Hematopoietic multipotent progenitor cell (in vitro differentiated cells): ENCODE measurements at places on chromosomes 6 and 20.

- no peak for DNase-seq
Measured at GRCh38 chr6:137783710-137784109, 83.3 kb upstream of the TNFAIP3 start.

DNA sequence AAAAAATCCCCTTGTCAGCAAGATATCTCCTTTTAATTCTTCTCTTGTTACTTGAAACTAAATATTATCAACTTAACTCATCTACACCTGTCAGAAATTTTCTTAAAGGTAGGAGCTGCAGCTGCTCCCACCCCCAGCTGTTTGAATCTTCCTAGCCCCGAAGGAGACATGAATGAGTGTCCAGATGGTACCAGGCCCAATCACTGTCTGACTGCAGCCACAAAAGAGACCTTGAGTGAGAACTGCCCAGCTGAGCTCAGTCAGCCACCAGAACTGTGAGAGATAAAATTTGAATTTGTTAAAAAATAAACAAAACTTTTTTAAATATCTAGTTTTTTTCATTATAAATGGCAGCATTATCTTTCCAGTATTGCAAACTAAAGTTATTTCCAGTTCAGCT, 84.7 kb downstream of the PRSS35 start:
- no peak for DNase-seq

- DNase-seq, result no peak
Measured at GRCh38 chr20:58040447-58041290, 187.8 kb downstream of the ANKRD60 start.

- no peak for DNase-seq
Measured at GRCh38 chr20:64222291-64222735, 33.2 kb upstream of the PCMTD2 start.

DNA sequence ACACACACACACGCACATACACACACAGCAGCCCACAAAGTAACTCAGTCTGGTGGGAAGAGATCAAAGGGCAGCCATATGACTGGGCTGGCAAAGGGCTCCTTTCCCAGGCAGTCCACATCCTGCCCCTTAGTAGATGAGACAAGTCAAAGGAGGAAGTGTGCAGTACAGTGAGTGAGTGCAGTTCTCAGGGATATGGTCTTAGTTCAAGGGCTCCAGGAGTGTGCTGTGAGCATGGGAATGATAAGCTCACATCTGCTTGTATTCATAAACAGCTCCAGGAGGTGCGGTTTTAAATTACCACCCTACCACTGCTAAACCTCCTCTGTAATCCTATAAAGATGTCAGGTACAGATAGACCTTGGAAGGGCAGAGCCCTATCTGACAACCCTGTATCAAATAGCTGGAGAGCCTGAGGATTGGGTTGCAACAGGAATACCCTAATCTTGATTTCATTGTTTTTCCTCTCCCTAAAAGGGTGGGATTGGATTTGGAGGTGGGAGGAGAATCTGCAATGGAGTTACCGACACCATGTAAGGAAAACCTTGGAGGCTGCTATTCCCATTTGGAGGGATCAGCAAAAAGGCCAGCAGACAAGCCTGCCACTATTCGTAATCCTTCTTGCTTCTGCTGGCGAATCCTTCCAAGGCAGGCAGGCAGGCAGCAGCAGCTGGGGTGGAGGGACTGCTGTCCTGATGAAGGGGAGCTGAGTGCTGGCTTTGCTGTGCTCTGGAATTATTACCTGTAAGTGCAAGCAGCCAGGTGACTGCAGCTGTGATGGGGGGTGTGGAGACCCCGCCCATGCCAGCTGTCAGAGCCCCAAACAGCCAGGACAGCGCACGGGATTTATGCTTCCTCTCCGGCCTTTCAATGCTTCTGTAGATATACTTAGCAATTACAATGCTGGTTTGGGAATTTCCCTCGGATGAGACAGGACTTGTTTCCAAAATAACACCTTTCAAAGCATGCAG, 342.7 kb downstream of the PRL start:
- DNase-seq, result no peak

DNA sequence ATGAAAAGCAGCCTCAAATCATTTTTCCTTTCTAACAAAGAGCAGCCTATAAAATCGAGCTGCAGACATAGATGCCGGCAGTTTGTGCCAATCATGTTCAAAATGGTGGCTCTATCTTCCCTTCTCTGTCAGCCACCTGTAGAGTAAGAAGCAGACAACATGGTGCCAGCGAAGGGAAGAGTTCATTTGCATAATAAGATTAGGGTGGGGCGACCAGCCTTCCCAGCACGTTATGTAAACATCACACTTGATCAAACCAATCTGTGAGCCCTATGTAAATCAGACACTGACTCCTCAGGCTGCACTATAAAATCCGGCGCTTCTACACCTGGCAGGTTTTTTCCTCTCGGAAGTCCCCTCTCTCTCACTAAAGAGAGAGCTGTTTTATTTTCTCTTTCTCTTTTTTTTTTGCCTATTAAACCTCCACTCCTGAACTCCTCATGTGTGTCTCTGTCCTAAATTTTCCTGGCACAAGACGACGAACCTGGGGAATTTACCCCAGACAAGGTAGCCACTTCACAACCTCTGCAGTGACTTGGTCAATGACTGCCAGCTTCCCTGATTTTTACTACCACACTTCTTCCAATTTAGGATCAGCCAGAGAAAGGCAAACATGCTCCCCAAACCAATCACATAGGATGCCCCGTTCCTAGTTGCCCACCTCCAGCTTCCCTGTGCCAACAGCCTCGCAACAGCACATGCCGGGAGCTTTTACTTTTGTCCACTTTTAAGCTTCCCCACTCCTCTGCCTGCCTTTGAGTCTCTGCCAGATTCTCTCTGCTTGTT, 12.9 kb downstream of the TPMT start:
- DNase-seq, result no peak

- DNase-seq, result no peak
Measured at GRCh38 chr6:69917834-69918233, 51.5 kb downstream of the COL19A1 start.

DNA sequence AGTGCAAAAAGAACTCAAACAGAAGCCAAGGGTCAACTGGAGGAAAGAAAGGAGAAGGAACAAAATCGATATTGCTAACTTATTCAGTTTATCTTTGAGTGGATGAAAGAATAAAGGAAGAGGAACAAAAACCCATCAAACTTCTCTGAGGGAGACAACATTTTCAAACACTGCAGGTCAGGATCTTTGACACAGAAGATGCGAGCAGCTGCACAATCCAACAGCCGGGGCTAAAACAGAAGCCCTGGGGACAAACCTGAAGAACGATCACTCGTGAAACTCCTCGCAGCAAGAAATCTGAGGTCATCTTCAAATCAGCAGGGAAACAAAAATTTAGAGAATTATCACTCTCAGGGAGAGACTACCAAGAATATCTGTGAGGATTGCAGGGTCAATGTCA, 14.2 kb downstream of the SLC23A2 start:
- no peak for DNase-seq

GRCh38 chr20:38841570-38841969, 36.1 kb downstream of the PPP1R16B start:
- DNase-seq, result no peak

DNA sequence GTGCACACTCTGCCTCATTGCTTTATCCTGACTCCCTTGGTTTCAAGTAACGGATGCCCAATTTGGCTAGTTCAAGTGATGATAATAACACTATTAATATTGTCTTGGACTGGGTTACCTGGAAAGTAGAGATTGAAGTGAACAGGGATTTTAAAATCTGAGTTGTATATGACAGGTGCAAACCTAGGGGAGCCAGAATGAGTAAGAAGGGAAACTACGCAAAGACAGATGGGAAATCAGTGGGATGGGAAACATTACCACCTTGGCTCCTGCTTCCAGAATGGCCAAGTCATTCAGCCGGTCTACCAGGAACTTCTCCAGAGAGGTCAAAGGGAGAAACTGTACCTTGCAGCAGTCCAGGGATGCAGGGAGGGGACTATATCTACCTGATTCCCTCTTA, 41.9 kb downstream of the OGFRL1 start:
- no peak for DNase-seq

DNA sequence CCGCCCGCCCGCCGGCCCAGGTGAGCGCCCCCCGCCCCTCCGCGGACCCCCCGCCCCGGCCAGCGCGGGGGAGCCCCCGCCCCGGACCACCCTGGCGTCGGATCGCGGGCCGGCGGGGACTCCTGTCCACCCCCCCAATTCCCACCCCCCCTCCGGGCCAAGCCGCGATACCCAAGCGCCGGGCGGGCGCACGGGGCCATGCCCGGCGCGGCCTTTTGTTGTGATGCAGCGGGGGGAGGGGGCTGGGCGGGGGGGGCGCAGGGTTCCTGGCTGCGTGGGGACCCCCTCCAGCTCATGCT, 245 bp downstream of the SRC start:
- no peak for DNase-seq

GRCh38 chr6:3535776-3536435, 79.1 kb upstream of the SLC22A23 start:
- no peak for DNase-seq

- no peak for DNase-seq
Measured at GRCh38 chr20:58361481-58362205, 27.4 kb upstream of the VAPB start.

- DNase-seq, result no peak
Measured at GRCh38 chr20:52962183-52962582, 10.0 kb upstream of the TSHZ2 start.

DNA sequence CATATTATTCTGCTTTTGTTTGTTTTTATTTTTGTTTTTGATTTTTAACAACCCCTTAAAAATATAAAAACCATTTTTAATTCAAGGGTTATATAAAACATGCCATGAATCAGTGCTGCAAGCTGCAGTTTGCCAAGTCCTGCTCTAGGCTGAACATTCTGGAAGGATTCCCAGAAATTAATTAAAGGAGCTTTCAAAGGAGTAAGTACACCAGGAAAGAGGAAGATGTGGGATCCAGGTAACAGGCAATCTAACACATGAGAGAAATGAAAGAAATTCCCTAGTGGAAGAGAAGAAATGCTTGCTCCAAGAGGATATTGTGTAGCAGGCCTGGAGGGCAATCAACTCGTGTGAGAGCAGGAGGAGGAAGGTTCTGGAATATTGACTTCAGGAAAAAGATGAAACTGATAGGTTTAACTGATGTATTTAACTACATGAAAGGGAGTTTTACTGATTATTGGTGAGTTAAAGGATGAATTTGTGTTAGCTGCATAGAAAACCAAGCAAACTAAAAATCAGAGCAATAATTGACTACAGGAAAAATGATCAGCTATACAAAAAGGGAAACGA, 146.0 kb upstream of the PHACTR1 start:
- DNase-seq, result no peak

DNA sequence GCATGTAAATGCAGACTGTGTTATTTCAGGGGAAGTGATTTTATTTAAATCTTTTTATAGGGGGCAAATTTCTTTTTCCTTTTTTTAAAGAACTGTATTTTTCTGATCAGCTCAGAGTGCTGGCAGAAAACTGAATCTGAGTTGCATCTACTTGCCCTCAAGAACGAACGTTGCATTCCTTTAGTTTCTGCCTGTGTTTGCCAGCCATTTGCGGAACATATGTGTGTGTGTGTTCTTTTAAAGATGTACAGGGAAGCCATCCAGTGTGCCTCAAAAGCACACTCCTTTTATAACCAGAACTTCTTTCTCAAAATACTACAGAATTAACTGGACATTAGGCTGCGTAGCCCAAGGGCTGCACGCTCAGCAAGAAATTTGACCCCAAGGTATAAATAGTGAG, 25.8 kb upstream of the INSM1 start:
- DNase-seq, result no peak

GRCh38 chr20:55070001-55070400, 594.6 kb downstream of the DOK5 start:
- no peak for DNase-seq

DNA sequence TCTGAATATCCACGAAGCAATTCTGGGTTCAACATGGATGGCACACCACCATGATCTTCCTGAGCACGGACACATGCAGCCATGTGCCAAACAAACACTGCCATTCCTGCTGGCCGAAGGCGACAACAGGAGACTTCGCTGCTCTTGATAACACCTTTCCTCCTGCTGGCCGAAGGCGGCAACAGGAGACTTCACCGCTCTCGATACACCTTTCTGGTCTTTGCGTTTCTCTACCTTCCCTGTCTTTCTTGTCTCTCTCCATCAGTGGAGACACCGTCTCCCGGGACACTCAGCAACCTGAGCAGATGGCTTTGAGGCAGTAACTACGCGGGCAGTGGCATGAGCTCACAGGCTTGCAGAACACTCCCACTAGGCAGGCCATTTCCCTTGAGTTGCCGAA, 54.9 kb upstream of the MPC1 start:
- DNase-seq, result no peak

- no peak for DNase-seq
Measured at GRCh38 chr6:1244941-1245340, 67.0 kb upstream of the FOXQ1 start.

DNA sequence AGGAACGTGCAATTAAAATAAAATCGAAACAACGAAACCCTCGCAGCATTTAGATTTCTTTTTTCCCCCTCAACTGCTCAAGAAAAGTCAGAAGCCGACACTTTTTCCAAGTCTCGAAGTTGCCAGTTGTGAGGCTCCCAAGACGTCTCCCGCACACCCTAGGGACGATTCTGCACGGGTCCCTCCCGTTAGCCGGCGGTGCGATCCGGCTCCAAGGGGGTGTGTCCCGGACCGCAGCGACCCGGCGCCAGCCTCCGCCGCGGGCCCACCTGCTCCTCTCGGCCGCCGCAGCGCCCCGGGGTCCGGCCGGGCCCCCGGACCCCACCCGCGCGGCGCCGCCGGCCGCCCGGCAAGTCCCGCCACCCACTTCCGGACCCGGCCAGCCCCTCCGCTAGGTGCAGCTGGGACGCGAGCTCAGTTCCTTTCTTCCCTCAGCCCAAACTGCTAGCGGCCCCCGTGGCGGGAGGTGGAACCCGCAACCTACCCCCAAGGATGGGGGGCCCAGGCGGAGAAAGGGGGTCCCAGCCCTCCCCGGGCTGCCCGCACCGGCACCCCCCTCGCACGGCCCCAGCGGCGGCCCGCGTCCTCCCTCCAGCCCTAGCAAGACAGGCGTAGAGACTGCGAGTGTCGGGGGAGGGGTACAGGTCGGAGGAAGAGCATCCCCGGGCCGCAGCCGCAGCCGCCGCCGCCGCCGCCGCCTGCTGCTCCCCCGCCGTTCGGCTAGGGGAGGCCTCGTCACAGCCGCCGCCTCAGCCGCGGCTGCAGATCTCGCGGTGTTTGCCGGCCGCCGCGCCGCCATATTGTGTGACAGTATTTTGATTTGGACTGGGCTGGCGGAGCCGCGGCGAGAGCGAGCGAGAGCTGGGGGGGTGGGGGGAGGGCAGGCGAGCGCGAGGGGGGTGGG, 520 bp upstream of the TAB2 start:
- peak; percentile 81 for DNase-seq
